ENCODE measurements at places on chromosomes 16 and 17.

- no peak for DNase-seq
Measured at GRCh38 chr16:10616756-10617640, 36.6 kb upstream of the EMP2 start.

- DNase-seq = no peak
Measured at GRCh38 chr17:41329279-41329948, 13.9 kb upstream of the KRTAP17-1 start.

- no peak for DNase-seq
Measured at GRCh38 chr16:19698480-19699465, 19.3 kb downstream of the KNOP1 start.

GRCh38 chr16:8396463-8396862, 193.8 kb downstream of the TMEM114 start:
- DNase-seq = no peak

GRCh38 chr16:57534881-57535658, 1.3 kb downstream of the CCDC102A start:
- no peak for DNase-seq

DNA sequence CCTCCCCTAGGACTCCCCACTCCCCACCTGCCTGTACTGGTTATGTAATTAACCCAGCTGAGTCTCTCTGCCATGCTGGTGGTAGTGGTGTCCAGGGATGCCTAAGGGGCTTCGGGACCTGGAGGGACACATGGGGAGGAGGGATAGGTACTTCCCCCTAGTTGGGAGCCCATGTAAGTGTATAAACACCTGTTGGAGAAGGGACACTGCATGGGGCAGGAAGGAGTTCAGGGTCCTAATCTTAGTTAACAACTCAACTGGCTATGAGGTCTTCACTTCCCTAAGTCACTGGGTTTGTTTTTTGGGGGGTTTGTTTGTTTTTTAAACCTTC, 1.3 kb downstream of the RASL10B start:
- DNase-seq = no peak

DNA sequence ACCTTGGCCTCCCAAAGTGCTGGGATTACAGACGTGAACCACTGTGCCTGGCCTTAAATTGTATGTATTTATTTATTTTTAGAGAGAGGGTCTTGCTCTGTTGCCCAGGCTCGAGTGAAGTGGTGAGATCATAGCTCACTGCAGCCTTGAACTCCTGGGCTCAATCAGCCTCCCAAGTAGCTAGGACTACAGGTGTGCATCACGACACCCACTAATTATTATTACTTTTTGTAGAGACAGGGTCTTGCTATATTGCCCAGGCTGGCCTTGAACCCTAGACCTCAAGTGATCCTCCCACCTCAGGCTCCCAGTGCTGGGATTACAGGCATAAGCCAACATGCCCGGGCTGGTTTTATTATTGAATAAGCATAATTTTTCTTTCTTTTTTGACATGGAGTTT, 4.1 kb upstream of the NFATC2IP start:
- no peak for DNase-seq

DNA sequence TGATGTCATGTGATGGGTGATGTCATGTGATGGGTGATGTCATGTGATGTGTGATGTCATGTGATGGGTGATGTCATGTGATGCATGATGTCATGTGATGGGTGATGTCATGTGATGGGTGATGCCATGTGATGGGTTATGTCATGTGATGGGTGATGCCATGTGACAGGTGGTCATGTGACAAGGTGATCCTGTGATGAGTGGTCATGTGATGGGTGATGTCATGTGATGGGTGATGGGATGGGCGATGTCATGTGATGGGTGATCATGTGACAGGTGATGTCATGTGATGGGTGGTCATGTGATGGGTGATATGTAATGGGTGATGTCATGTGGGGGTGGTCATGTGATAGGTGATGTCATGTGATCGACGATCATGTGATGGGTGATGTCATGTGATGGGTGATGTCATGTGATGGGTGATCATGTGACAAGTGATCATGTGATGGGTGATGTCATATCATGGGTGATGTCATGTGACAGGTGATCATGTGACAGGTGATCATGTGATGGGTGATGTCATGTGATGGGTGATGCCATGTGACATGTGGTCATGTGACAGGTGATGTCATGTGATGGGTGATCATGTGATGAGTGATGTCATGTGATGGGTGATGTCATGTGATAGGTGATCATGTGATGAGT, 17.2 kb downstream of the CD300LB start:
- peak; percentile 14 for DNase-seq

- DNase-seq = no peak
Measured at GRCh38 chr16:55678161-55678821, 22.5 kb downstream of the SLC6A2 start.

GRCh38 chr16:13335879-13336278, 434.5 kb downstream of the SHISA9 start:
- no peak for DNase-seq

DNA sequence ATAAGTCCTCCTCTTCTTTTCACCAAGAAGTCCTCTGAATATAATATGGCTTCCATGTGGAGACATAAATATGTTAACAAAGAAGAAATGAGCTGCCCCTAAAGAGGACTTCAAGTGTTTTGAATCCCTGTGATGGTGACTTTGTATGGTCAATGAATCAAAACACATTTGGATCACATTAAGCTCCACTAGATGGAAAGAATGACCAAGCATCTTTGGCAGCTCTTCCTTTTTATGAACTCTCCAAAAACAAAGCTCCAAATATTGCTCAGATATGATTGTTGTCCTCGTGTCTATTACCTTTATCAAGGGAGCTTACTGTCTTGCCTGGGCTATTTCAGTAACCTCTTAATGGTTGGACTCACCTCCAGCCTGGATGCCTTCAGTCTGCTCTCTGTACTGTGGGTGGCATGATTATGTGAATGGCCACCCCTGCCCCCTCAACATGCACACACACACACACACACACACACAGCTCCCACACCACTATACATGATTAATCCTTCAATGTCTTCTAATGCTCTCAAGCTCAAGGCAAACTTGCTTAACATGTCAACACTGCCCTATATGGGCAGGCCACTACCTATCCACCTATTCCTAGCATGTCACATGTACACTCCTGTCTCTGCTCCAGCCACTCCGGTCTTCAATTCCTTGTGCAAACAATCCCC, 346.6 kb upstream of the SALL1 start:
- no peak for DNase-seq

GRCh38 chr17:39939588-39940419, 12.3 kb downstream of the LRRC3C start:
- DNase-seq = peak; percentile 47

DNA sequence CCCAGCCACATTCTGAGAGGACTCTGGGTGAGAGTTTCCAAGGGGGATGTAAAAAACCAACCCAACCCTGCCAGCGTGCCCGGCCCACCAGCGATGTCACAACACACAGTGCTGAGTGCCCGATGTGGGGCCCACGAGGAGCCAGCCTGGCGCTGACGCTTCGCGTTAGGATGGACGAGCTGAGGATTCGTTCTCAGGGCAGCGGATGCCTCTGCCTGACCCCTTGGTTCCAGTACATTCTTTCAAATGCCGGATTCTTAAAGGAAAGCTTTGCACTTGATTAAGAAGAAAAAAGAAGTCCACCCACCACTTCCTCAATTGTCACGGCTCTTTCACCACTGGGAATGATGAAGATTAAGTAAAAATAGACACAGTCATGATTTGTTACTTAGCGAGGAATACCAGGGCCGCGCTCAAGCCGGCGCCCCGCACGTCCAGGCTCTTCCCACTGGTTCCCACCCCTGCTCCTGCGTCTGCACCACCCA, 79.4 kb downstream of the IRF8 start:
- DNase-seq = no peak

GRCh38 chr17:7046127-7046724, 2.3 kb upstream of the SLC16A11 start:
- DNase-seq = no peak

DNA sequence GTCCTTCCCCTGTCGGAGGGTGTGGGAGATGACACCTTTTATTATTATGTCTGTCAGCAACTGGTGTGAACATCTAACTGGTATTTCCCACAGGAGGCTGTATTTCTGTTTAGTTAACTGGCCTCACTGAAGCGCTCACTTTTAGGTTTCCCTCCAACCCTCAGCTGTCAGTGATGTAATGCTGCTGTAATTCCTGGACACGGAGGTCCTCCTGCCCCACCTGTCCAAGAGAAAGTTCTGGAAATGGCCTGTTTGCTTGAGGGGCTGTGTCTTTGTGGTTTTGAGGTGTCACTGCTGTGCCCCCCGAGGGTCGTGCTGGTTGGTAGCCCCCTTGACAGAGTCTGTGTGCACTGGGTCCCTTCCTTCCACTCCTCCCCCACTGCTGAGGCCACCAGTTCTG, 11.5 kb downstream of the KCNJ12 start:
- no peak for DNase-seq

DNA sequence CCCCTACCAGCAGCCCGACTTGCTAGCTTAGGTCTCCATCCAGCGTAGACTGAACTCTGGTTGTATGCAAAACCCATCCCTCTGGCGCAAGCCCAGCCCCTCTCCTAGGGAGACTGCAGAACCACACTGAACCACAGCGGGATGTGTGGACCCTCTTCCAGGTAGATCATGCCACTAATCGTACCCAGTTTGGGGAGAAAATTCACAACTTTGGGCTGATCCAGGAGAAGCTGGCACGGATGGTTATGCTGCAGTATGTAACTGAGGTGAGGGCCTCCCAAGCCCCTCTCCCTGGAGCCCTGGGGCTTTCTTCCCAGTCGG, 3.2 kb downstream of the ACADVL start:
- DNase-seq = no peak

Data from T-helper 22 cell (primary cell).